ENCODE measurements at places on chromosomes 3 and 15.

- DNase-seq, result no peak
Observed at GRCh38 chr3:139222100-139222657, 121.6 kb upstream of the MRPS22 start.

GRCh38 chr15:73794443-73795133, 41.4 kb upstream of the INSYN1 start:
- no peak for DNase-seq

DNA sequence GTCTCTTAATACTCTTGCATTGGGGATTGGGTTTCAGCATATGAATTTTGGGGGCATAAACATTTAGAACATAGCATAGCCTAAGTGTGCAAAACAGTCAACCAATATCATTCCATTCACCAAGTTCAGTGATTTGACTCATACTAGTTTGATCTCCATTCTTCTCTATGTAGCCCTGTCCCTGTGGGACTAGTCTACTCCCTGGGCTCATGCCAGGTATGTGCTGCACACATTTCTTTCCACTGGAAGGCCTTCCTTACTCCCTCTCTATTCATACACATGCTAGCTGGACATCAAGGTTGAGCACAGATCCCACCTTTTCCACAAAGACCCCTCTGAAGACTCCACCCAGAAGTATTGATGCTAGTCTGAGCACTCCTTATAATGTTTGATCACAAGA, 5.1 kb downstream of the ZDHHC23 start:
- no peak for DNase-seq

- no peak for DNase-seq
Observed at GRCh38 chr15:101250873-101251829, 697 bp downstream of the CHSY1 start.

- DNase-seq, result no peak
Observed at GRCh38 chr15:67508407-67508806, 12.5 kb upstream of the C15orf61 start.

DNA sequence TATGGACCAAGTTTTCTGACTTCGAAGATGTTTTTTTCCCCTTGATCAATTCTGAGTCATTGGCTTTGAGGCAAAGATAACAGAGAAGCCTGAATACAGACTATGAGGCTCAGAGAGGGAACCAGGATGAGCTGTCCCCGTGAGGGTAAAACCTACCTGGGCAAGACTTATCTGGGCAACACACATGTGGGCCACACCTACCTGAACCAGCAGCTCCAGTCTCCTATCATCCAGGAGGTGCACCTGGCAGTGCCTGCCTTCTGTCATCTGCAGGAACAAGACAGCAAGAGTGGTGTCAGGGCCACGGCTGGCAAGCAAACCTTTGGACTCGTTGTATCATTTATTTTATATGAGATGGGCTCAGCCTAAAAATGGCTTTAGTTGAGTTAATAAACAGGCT, 72.6 kb downstream of the FRMD4B start:
- no peak for DNase-seq

GRCh38 chr3:134754768-134755559, 40.1 kb upstream of the EPHB1 start:
- DNase-seq, result peak; percentile 6

DNA sequence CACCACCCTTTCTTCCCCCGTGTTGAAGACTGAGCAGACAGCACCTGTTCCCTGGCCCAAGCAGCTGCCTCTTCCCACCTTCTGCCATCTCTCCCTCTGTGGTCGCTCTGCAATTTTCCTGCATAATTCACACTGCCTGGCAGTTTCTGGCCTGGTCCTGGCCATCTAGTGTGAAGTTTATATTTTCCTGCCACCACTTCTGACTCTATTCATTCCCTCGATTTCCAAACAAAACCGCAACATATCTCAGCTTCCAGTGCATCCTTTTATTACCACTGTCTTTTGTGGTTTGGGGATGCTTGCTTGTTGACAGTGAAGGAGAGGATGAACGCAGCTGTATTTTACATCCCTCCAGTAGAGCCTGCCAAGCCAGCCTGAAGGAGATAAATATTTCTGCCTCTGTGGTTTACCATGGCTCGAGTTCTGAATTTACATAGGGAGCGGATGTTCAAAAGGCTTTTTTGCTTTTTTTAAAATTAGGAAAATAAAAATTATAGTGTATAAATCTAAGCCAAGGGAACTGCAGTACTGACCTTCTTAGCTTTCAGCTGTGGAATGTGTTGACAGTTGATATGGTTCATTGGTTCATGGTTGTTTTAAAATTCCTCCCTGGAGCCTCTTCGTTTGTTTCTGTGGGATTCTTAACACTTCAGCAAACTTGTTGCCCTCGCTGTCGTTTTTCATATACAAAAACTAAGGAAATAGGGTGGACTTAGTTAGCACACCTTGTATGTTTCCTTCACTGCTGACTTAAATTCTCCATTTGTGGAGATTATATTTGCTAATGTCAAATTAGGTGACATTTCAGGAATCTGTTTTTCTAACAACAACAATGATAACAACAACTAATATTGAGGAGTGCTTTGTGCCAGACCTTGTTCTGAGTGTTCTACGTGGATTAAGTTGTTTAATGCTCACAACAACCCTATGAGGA, 250.5 kb downstream of the ADAMTSL3 start:
- DNase-seq, result no peak

- peak; percentile 54 for DNase-seq
Observed at GRCh38 chr3:107421170-107421792, 44.0 kb downstream of the CCDC54 start.

GRCh38 chr3:126969586-126969985, 13.3 kb upstream of the PLXNA1 start:
- no peak for DNase-seq

GRCh38 chr15:77418391-77418965, 1.4 kb downstream of the PEAK1 start:
- DNase-seq, result no peak

All from CD4-positive, alpha-beta T cell treated with Interleukin-1 beta for 1 hour (primary cell).